Activated CD4-positive, CD25-positive, alpha-beta regulatory T cell (primary cell): ENCODE measurements at places on chromosomes 16 and 17.
A peak's percentile ranks its signal among the peaks of the same experiment; 100 is the strongest.

DNA sequence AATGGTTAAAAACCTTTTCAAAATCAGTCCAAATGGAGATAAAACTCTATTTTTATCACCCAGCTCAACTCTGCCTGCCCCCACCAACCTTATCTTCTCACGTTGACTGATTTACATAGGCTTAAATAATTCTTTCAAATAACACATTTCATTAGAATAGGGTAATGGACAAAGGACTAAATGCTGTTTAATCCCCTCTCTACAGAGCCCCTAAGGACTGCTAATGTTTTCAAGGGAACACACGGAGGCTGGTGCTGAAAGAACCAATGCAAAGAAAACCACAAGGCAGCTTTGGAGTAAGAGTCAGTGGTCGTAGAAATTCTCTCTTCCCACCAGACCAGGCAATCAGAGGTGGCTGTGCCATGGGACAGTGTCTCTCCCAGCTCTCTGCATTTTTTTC, 445.7 kb upstream of the MAF start:
- no peak for DNase-seq

- DNase-seq = no peak
These were observed 7.4 kb downstream of the CIBAR2 start for GRCh38 chr16:85104821-85105391.

GRCh38 chr16:1184156-1184868, 31.4 kb downstream of the CACNA1H start:
- no peak for DNase-seq

- DNase-seq = no peak
These were observed 265.9 kb downstream of the CDH8 start for GRCh38 chr16:61770301-61770700.

- no peak for DNase-seq
These were observed 5.8 kb upstream of the UNK start for GRCh38 chr17:75778861-75779249.

GRCh38 chr17:5123343-5124124, 7.7 kb downstream of the USP6 start:
- DNase-seq = no peak

- DNase-seq = no peak
These were observed 28.3 kb downstream of the LYRM1 start for GRCh38 chr16:20928774-20929411.

GRCh38 chr16:69131839-69132423, 457 bp downstream of the CHTF8 start:
- DNase-seq = peak; percentile 69

DNA sequence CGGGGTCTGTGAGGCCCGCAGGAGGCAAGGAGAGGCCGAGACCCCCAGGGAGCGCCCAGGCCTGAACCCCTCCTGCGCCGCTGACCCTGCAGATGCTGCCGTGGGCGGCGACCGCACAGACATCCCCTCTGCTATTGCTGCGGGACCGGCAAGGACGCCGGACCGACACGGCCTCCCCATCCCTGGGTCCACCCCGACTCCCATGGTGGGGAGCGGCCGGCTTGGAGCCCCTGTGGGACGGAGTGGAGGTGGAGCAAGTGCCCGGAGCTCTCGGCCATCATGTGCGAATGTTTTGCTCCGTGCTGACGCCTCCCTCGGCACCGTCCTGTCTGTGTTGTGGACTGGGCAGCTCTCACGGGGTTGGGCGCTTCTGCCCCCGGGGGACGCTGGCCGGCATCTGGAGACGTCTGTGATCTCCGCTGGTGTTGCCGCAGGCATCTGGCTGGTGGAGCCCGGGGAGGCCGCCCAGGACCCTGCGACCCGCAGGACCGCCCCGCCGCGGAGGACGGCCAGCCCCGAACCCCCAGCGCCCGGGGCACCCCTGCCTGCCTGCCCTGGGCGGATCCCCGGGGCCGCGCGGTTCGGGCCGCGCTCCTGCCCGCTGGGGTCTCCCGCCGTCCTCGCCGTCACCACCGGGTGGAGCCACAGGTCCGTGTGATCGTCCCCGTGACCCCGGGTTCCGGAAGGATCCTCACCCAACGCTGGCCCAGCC, 12.8 kb upstream of the GNG13 start:
- DNase-seq = no peak

GRCh38 chr16:87178977-87179376, 138.2 kb downstream of the C16orf95 start:
- no peak for DNase-seq

GRCh38 chr17:74833501-74834377, 25.9 kb downstream of the GRIN2C start:
- no peak for DNase-seq

DNA sequence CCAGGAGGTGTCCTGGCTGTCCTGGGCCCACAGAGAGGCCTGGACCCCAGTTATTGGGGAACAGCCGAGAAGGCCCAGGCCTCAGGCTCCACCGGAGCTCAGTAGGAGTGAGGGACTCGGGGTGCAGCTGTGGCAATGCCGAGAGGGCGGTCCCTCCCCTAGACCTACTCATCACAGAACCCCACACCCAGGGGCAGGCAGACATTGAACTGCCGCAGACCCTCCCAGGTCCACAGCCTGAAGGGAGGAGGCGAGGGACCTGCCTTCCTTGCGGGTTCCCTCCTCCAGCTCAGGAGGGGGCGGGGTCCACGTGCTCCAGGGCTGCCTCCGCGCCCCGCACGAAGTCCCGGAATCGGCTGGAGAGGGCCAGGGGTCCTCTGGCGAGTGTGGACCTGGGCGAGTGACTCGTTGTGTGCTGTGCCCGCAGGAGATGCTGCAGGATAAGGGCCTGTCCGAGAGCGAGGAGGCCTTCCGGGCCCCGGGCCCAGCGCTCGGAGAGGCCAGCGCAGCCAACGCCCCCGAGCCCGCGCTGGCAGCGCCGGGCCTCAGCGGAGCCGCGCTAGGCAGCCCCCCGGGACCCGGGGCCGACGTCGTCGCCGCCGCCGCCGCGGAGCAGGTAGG, 3.9 kb downstream of the TBX4 start:
- DNase-seq = no peak

- no peak for DNase-seq
These were observed 9.6 kb downstream of the FLOT2 start for GRCh38 chr17:28887871-28888471.

GRCh38 chr16:13315642-13316427, 414.4 kb downstream of the SHISA9 start:
- DNase-seq = no peak

DNA sequence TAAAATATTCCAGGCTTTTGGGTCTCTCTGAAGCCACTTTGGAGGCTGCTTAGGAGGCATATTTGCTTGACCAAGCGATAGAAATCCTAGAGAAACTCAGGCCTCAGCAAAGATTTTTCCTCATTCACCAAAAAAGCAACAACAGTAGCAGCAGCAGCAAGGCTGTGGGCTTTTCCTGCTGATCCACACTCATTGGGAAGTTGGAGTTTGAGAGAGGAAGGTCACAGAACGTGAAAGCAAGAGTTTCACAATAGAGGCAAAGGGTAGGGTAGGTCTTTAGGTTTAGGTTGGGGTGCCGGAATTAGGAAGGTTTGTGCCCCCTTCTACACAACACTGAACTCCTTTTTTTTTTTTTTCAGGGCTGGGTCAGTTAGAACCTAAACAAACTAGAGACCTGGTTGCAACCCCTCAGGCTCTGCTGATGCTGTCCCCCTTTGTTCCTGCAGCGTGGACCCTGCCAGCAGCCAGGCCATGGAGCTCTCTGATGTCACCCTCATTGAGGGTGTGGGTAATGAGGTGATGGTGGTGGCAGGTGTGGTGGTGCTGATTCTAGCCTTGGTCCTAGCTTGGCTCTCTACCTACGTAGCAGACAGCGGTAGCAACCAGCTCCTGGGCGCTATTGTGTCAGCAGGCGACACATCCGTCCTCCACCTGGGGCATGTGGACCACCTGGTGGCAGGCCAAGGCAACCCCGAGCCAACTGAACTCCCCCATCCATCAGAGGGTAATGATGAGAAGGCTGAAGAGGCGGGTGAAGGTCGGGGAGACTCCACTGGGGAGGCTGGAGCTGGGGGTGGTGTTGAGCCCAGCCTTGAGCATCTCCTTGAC, 2.0 kb downstream of the TMUB2 start:
- no peak for DNase-seq

GRCh38 chr16:74725651-74726455, 25.2 kb upstream of the MLKL start:
- no peak for DNase-seq

DNA sequence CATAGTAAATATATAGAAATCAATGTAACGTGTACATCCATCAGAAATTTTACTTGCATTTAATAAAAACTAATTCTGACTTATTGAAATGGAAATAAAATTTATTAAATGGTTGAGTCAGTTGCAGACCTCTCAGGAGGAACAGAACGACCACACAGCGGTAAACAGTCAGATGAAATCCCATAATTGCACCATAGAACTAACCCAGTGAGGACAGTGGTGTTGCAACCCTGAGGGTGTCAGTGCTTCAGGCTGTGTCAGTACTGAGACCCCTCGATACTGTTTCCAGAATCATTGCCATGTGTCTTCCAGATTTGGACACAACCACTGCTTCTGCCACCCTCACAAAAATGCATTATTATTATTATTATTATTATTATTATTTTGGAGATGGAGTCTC, 29.0 kb upstream of the SSTR2 start:
- DNase-seq = no peak

DNA sequence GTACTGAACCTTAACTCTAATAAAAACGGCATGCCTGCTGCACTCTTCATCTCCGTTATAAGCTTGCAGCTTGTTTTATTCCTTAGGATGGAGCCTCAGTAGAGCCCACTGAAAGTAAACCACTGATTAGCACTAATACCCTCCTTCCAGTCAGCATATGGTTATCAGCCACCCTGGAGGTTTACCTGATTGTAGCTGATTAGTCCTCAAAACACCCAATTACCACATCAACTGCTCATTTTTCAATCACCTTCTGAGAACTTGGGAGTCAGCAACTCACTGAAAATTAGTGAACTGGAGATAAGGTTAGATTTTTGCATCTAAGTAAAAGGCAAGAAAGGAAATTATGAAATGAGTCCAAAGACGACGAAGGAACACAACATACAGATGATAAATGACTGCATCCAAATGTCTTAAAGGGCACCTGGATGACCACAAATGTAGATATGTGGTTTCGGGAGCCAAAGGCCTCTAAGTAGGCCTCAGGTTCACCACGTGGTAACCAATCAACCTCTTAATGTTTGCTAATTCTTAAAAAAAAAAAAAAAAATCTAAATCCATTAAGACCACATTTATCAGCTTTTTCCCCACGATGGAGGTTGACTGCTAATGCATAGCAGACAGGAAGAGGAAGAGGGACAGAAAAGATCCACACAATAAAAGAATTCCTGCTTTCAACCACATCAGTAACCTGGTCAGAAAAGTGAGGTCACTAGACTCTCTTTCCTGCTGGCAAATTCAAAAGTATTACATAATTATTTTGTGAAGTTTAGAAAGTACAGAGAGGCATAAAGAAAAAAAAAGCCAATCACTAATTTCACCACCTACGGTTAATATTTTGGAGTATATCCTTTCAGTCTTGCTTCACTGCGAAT, 28.0 kb downstream of the DCUN1D3 start:
- no peak for DNase-seq

GRCh38 chr17:76558198-76559095, 18.6 kb downstream of the PRCD start:
- DNase-seq = no peak

GRCh38 chr17:9192010-9192409, 170.7 kb downstream of the NTN1 start:
- DNase-seq = no peak

DNA sequence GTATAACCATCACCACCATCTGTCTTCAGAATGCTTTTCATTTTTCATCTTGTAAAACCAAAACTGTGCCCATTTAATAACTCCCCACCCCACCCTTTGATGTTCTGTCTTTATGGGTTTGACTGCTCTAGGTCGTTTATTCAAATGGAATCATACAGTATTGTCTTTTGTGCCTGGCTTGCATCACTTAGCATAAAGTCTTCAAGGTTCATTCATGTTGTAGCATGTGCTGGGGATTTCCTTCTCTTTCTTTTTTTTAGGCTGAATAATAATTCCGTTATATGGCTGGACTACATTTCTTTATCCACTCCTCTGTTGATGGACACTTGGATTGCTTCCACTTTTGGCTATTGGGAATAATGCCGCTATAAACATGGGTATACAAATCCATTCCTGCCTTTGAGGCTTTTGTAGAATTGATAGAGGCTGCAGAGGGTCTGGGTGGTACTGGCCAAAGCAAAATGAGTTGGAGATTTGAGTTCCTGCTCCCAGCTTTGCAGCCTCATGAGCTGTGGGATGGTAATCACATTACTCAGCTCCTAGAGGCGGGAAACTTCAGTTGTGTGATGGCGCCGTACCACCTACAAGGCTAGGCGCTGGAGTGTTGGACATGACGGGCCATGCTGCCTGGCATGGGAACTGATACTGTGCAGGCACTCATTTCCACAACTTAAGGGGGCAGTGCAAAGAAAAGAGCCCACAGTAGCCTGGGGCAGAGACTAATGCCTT, 64.8 kb downstream of the CLEC16A start:
- DNase-seq = no peak

DNA sequence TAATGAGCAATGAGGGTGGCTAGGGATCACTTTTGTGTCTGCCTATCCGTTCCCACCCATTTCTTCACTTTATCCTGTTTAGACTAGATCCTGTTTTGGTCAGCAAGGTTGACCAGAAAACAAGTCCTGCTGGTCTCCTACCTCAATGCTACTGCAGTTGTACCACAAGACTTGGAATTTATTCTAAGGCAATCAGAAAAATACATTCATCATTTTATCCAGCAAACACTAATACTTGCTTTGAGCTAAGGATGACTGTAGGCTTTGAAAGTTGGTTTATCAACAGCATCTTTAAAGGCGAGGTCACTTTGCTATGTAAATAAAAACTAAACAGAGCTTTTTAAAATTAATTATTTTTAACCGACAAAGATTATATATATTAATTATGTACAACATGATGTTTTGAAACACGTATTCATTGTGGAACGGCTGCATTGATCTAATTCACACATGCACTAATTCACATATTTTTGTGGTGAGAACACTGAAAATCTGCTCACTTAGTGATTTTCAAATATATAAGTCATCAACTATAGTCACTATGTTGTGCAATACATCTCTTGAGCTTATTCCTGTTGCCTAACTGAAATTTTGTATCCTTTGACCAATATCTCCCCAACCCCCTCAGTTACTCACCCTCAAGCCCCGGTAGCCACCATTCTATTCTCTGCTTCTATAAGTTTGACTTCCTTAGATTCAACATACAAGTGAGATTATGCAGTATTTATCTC, 125.9 kb upstream of the HS3ST3A1 start:
- DNase-seq = no peak

GRCh38 chr17:43475494-43476089, 8.2 kb upstream of the DHX8 start:
- DNase-seq = no peak
